Cortex of kidney (tissue), 1 donor: ENCODE measurements at places on chromosomes 2 and 18.

- DNase-seq: no peak
Observed at GRCh38 chr2:98552499-98553179, 55.7 kb downstream of the COA5 start.

- no peak for DNase-seq
Observed at GRCh38 chr2:62471816-62472215, 34.2 kb downstream of the TMEM17 start.

- DNase-seq: no peak
Observed at GRCh38 chr2:79437433-79438267, 75.2 kb upstream of the CTNNA2 start.

DNA sequence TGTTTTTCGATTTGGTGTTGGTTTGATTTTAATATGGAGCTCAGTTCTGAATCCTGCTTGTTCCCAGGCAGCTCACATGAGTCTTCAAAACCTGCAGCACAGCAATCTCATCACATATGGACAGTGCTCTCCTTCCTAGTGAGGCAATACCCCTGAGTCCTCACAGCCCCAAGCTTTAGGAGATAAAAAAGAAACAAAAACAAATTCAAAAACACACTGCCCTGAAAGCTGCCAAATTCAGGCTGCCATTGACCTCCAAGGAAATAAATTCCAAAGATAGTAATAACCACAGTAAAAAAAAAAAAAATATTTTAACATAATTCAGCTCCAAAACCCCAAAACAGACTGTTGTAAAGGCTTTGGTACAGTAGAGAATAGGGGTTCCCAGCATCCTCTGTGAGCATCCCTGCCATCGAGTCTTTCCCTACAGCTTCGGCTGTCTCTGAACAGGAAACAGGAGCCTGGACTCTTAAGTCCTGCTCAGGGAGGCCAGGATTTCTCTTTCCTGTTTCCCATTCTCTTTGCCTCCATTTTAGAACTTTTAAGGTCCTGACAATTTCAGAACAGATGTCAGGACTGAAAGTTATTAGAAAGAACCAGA, 14.7 kb upstream of the SP3 start:
- DNase-seq: no peak

DNA sequence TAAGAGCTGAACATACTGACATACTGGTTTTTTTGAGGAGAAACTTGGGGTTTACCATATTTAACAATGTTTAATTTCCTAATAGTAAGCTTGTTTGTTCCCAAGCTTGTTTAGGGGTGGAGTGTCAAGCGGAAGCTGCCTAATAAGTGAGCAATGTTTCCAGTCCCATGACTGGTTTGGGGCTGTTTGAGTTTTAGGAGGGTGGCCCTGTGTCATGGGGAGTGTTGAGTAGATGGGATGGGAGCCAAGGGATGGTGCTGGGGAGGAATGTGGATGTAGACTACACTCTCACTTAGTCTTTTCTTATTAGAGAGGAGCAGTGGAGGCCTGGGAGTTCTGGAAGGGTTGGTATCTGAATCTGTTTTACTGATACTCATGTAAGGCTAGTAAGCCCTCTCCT, 128.5 kb downstream of the TANC1 start:
- DNase-seq: no peak
